ENCODE measurements at places on chromosomes 7 and 10.
A peak's percentile ranks its signal among the peaks of the same experiment; 100 is the strongest.

DNA sequence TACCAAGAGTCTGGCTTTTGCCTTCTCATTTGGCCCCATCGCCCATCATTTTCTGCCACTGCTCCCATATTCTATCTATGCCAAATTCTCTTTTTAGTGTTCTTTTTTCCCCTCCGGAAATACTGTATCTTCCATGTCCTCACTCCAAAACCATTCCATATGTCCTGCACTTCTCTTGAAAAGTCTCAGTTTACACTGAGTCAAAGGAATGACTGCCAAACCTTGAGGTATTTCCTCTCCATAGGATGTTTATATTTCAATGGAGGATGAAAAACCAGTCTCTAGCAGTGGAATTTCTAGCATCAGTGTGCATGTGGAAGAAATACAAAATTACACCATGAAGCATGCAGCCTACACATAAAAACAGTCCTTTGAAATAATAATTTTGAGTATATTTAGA, 121.4 kb upstream of the PHYHIPL start:
- DNase-seq = no peak

- no peak for DNase-seq
Observed at GRCh38 chr10:76881477-76882220, 756.0 kb downstream of the KCNMA1 start.

DNA sequence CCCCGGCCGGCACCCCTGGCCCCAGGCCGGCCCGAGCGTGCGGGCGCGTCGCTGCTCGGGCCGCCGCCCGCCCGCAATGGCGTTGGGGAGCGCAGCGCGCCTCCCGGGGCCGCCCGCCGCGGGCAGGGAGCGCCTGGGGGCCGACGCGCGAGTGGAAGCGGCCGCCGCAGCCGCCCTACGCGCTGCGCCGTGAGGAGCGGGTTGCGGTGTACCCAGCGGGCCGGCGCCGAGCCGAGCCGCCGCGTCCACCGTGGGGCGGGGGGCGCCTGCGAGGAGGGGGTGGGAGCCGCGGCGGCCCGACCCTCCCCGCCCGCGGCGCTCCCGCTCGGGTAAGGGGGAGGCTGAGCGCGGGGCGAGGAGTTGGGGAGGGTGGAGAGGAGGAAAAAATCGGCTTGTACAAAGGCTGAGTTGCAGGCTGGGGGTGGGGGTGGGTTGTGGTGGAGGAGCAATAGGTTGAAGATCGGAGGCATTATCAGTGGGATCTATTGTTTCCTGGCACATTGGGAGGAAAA, 473 bp downstream of the PPP1R9A start:
- peak; percentile 73 for DNase-seq

- no peak for DNase-seq
Observed at GRCh38 chr10:128233422-128233821, 107.2 kb upstream of the MKI67 start.

- no peak for DNase-seq
Observed at GRCh38 chr10:52993109-52993508, 220.5 kb upstream of the MBL2 start.

GRCh38 chr10:69969977-69970376, 82.7 kb upstream of the MACROH2A2 start:
- DNase-seq = no peak

DNA sequence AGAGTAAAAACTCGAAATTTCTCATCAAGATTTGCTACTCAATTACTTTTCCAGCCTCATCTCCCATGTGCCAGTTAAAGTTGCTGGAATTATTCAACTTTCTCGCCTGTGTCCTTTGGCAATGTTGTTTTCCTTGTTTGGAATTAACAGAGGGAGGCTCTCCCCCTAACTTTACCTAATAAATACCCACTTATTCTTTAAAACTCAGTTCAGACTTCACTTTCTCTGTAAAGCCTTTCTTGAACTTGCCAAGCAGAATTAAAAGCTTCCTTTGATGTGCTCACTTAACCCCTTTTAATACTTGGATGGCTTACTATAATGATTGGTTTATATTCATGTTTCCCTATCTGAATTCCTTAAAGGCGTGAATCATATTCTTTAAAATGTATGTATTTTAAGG, 104.1 kb downstream of the MKLN1 start:
- DNase-seq = no peak

- no peak for DNase-seq
Observed at GRCh38 chr10:33093362-33093761, 135.3 kb upstream of the ITGB1 start.

DNA sequence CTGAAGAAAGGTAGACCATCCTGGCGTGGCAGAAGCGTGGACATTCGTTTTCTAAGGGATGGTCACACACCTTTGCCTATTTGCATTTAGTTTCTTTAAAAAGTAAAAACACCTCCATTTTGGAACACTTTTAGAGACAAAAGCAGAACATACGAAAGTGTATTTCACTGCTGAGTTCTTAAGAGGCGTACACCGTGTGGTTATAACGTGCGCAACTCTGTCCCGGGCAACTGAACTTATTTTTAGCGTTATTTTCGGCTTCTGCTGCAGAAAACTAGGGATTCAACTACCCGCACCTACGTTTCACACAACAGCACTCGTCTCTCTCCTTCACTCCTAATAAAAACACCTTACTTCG, 557 bp upstream of the LSM8 start:
- no peak for DNase-seq

GRCh38 chr10:19815036-19815730, 1.0 kb upstream of the PLXDC2 start:
- DNase-seq = no peak

DNA sequence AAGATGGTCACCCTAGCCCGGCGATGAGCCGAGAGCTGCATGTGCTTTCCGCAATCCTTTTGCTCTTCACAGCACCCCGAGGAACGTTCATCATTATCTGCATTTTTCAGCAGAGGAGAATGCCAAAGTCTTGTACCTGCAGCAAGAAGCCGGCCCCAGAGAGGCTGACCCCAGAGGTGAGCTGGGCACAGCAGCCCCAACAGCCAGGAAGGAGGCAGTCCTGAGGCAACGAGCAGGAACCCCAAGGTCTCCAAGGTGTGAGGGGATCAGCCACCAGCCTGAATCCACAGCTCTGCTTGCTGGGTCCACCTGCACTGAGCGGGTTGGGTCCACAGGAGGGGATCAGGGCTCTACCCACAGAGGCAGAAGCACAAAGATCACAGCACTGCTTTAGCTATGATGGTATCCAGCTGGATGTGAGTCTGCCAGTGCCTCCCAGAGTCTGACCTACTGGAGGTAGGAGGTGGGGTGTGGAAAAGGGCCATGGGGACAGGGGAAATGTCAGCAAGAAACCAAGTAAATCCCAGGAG, 16.8 kb upstream of the GDF10 start:
- DNase-seq = no peak

DNA sequence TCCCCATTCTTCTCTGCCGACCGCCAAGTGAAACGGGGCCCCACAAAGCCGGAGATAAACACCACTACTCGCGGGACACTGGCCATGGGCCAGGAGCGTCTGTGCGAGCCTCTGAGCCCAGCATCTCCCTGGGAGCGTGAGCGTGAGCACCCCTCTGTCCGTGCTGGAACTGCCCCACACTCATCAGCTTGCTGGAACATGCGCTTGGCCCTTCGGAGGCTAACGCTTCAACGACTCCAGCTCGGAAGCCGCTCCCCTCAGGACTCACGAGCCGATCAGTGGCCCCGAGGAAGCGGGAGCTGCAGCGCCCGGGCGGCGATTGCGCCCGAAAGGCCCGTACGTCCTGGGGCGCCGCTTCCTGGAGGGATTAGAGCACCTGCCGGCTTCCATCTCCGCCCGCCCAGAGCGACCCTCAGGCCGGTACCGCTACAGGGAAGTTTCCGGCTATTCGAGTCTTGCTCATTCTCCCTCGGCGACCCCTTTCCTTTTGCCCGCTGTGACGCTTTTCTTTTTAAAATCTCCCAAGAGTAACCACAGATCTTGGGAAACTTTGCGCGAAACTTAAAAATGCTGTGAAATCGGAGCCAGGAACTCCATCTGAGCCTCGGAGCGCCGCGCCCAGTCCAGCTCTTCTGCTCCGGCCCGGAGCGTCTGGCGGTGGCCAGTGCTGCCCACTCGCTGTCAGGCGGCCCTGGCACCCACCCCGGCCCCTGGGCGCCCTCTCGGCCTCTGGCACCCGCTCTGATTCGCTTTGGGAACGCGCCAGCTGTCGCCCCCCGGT, 1.0 kb downstream of the TLL2 start:
- DNase-seq = no peak

DNA sequence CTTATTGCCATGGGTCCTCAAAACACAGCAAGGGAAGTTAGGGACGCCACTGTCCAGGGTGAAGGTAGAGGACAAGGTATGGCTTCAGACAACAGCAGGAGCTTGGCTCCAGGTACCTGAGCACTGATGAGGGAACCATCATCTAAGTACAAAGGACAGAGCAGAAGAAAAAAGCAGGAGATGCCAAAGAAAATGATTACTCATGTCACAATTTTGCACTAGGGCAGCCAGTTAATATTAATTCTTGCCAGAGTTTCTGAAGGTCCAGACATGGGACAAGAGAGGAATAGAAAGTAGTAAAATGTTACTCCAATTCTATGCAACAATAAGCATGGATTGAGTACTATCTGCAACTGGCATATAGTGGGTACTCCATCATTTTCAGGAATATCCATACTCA, 14.1 kb downstream of the PTN start:
- DNase-seq = no peak

GRCh38 chr10:96452494-96453153, 61.1 kb downstream of the TLL2 start:
- no peak for DNase-seq

DNA sequence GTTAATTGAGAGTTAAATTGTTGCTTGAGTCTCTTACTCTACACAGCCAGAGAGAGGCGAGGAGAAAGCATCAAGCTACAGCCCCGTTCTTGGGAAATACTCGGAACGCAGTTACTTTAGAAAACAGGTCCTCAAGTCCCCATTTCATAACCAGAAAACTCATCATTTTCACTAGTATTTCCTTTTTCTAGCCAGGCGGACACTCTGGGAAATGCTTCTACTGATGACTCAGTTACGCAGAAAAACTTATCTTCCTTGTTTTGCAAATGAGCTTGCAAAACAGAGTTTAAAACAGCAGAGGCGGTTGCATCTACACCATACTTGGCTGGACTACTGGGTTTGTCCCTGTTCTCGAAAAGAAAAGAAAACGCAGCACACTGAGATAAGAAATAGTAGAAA, 111.4 kb upstream of the FGFR2 start:
- DNase-seq = no peak

DNA sequence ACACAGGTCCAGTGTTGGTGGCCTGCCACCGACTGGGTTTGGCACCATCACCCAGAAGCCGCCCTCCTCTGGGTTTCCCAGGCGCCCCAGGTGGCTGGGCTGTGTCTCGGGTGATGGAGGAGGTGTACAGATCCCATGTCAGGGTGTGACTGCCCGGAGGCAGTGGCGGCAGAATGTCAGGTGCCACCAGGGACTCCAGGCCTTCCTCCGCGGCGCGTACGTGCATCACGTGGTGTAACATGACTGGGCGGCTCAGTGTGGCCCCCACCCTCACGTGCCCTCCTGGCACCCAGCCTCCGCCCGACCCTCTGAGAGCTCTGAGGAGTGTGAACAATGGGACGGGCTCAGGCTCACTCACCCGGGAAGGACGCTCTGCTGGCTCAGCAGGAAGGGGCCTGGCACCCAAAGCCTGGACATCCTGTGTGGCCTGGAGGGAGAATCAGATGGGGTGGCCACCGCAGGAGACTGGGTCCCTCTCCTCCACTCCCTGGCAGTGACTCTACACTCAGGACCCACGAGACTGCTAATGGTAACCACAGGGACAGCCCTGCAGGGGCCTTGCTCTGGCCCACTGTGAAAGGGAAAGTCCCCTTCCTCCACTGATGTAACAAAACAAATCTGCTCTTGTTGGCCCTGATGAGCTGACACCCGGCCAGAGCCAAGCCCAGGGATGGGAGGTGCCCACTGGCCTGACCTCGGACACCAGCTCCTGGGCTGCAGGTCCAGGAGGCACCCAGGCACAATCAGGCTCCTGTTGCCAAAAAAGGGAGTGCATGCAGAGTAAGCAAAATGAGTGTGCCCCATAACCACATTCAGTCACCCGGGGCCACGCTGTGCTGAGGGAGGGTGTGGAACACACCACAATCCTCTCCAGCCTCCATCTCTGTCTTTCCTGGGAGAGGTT, 164.8 kb downstream of the PRKAG2 start:
- peak; percentile 17 for DNase-seq

DNA sequence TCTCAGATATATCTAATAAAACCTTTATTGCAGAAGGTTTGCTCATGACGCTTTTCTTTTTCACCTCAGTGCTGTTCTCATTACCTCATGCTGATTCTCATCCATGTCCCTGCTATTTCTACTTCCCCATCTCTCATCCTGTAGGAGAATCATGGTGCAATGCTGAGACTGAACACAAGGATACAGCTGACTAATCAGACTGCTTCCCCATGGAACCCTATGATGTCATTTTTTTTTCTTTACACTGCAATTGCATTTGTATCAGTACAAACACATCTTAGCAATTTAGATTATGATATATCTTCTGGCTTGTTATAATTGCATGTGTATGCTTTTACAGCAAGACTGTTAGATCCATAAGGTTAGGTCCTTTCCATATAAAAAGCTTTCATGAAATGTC, 93.7 kb downstream of the SEMA3A start:
- no peak for DNase-seq

- DNase-seq = peak; percentile 65
Observed at GRCh38 chr7:2670720-2671391, 17.1 kb upstream of the AMZ1 start.

DNA sequence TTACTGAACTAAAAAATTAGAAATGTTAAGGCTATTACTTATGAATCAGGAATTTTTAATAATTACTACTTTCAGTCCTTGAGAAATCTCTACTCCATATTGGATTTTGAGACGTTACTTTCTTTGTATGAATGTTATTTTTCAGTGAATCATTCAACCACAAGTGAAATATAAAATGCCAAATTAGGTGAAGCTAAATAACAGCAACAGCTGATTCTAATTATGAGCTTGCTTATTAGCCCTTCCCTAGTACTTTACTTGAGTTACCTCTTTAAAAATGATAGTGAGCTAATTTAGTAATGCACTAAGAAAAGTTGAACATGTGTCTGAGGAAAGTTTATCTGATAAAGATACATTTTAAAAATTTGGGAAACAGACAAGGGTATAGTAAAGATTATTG, 51.4 kb downstream of the PCGF5 start:
- DNase-seq = no peak

DNA sequence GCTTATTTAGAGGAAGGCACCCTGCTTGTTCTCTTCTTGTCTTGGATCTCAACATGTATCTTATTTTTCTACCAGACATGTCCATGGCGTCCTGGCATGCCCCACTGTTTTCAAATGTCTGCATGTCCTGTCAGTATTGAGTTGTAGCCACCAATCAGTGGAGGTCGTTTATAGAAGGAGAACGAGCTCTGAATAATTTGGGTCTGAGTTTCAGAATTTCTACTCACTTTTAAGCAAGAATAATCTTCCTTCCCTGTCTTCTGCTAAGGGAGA, 2.9 kb upstream of the HOXA13 start:
- DNase-seq = no peak

GRCh38 chr10:104255311-104255981, 754 bp downstream of the GSTO1 start:
- no peak for DNase-seq

GRCh38 chr7:132446260-132446659, 130.0 kb downstream of the PLXNA4 start:
- DNase-seq = no peak

- DNase-seq = no peak
Observed at GRCh38 chr10:128576943-128577670, 450.9 kb upstream of the MKI67 start.

GRCh38 chr10:91582153-91582554, 50.7 kb downstream of the PPP1R3C start:
- DNase-seq = no peak
